HFFc6 (cell line): ENCODE measurements at places on chromosomes 7 and 10. TPM values are rescaled to one million over a fixed set of nuclear protein-coding genes. Genes with fewer than 3 reads are reported as not detected.

DNA sequence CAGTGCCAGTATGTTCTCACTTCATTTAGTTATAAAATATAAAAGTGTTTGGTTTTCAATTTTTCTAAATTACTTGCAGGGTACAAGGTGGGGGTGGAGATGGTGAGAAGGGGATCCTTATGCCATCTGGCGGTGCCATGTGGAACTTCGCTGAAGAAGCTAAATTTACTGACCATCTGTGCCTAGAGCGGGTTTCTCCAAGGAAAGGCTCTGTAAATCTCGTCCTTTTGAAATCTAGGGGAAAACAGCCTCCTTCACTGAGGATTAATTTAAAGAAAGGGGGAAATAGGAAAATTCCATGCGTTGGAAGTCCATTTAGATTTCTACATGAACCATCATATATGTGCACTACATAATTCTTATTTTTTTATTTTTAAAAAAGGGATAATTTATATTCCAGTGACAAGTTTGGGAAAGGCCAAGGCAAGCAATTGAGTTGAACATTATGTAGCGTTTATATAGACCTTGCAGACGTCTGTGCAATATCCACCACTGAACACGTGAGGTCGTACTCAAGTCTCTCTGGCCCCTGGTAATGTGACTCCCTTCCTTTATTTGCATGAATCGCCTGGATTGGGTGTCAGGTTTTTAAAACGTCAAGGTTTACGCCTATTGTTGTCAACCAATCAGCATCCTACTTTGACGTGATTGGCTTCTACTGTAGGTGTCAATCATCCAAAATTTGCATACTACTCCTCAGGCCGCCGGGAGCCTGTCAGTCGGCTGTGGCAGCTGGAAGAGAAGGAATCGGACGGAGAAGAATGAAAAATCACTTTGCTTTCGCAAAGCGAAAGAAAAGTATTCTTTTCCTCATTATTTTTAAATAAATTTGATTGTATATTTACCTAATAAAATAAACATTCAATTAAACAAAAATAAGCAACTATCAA lies 297.1 kb upstream of the NFE2L3 start:
- peak; percentile 85 for DNase-seq

GRCh38 chr7:28371846-28372245 lies 40.5 kb upstream of the CREB5 start:
- no peak for DNase-seq

DNA sequence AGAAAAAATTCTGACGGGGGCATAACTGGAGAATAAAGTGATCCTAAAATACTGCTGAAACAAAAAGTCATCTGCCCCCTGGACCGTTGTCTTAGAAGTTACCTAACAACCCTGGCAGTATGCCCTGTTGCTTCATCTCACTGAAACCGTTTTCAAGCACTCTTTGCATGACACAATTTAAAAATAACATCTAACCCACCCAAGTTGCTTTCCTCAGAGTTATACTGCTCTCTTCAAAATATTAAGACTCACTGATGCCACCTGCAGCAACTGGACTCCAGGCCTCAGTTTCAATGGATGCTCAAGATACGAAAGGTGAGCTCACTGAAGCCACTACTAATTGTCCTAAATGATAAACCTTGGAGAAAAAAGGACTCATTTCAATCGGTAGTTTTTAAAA lies 57.4 kb downstream of the CDK6 start:
- no peak for DNase-seq

DNA sequence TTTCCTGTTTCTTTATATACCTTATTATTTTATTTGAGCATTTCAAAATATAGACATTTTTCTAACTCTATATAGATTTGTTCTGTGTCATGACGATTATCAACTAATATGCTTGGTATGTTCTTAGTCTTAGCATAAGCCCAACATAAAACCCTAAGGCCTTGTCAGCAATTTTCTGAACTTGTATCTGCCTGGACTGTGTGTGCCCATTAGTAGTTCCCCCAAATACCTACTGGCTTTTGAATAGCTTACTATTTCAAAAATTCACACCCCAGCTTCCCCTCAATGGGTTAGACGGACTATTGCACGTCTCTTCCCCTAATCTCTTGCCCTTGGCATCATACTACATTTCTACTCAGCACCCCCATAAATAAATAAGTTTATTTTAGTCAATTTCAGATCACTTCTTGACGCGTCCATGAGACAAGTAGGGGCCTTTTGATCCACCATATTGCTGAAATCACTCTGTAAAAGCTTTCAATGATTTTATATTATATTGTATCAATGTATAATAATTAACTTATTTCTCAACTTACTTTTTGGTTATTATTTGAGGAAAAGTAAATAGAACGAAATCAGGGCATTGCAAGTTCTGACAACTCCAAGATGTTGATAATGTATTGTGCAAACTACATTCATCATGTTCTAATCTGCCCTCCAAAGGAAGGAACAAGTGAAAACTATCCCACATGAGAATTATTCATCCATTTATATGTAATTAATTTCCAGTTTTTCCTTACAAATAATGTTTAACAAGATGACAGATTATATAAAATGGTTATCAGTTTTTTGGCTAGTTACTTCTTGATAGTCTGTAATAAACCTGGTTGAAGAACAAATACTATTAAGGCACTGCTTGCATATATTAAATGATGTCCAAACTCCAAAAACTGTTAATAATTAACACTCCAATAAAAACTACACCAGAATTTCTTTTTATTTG lies 1.1 kb upstream of the AKR1C3 start:
- no peak for DNase-seq

- DNase-seq = no peak
These were observed 1182.9 kb upstream of the LRRTM3 start for GRCh38 chr10:65742906-65743305.

DNA sequence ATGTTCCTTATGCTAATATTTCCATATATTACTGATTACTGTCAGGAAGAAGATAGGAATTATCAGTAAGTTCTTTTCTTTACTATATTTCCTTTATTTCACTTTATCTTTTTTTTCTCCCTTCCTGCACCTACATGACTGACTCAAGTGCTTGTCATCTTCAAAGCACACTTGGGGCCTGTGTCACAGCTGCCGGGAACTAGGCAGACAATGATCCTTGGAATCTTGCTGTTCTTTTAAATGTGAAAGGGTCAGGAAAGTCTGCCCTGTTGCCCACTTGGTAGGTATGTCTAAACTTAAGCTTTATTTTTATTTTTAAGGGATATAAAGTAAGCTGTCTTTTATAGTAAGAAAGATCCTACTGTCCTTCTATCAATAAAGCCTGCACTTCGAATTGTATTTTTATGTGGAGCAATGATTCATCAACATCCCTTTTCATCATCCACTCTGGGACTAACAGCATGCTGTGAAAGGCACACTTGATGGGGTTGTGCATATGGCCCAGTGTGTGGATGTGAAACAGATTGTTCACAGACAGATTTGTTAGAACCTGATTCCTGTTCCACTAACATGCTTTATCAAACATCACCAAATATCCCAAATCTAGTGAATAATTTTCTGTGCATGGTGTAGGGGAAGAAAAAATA lies 556.9 kb downstream of the DNAJB9 start:
- no peak for DNase-seq

- peak; percentile 55 for DNase-seq
These were observed 122.6 kb downstream of the MICU1 start for GRCh38 chr10:72503241-72503640.

- DNase-seq = no peak
These were observed 328.8 kb upstream of the PHF14 start for GRCh38 chr7:10644849-10645248.

Gene SFRP5
- total RNA-seq = not detected in 3 replicates
